ENCODE measurements at places on chromosomes 16 and 17. TPM values are rescaled to one million over a fixed set of nuclear protein-coding genes. Genes with fewer than 3 reads are reported as not detected.

GRCh38 chr17:51725185-51725584 lies 433.3 kb downstream of the CA10 start:
- no peak for DNase-seq

Gene TPSB2
- total RNA-seq, result not detected

GRCh38 chr16:20385844-20386832 lies 18.4 kb downstream of the PDILT start:
- DNase-seq, result peak; percentile 52

GRCh38 chr17:59680314-59680713 lies 26.9 kb downstream of the PTRH2 start:
- DNase-seq, result no peak

DNA sequence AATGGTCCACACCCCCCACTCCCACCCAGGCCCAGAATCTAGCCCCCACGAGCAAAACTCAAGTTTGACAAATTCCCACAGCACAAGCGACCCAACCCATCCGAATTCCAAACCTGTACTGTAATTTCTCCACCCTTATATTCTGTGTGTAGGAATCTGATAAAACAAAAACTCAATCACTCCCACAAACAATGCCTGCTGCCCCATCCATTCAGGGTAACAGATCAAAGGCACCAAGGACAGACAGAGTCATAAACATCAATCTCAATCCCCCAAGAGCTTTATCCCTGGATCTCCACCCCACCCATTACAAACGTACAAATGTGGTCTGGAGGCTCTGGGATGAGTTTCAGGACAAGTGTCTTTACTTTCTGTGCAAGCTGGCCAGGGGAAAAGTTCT lies 157.8 kb downstream of the AXIN2 start:
- DNase-seq, result no peak

GRCh38 chr17:60284709-60285108 lies 107.2 kb downstream of the USP32 start:
- DNase-seq, result no peak

Gene GDPD1
- total RNA-seq, result 2.9 TPM

- peak; percentile 69 for DNase-seq
Observed at GRCh38 chr17:83103200-83103942, 24.0 kb downstream of the METRNL start.

- DNase-seq, result peak; percentile 37
Observed at GRCh38 chr17:58531661-58532554, 17.5 kb upstream of the MTMR4 start.

GRCh38 chr16:89801800-89802199 lies 14.6 kb downstream of the FANCA start:
- DNase-seq, result no peak

- peak; percentile 86 for DNase-seq
Observed at GRCh38 chr17:78356101-78356713, 3.7 kb downstream of the SOCS3 start.

GRCh38 chr16:85869785-85870558 lies 29.0 kb upstream of the IRF8 start:
- no peak for DNase-seq

- DNase-seq, result no peak
Observed at GRCh38 chr16:30924076-30924912, 922 bp downstream of the FBXL19 start.

GRCh38 chr16:51053775-51054174 lies 97.3 kb downstream of the SALL1 start:
- no peak for DNase-seq

DNA sequence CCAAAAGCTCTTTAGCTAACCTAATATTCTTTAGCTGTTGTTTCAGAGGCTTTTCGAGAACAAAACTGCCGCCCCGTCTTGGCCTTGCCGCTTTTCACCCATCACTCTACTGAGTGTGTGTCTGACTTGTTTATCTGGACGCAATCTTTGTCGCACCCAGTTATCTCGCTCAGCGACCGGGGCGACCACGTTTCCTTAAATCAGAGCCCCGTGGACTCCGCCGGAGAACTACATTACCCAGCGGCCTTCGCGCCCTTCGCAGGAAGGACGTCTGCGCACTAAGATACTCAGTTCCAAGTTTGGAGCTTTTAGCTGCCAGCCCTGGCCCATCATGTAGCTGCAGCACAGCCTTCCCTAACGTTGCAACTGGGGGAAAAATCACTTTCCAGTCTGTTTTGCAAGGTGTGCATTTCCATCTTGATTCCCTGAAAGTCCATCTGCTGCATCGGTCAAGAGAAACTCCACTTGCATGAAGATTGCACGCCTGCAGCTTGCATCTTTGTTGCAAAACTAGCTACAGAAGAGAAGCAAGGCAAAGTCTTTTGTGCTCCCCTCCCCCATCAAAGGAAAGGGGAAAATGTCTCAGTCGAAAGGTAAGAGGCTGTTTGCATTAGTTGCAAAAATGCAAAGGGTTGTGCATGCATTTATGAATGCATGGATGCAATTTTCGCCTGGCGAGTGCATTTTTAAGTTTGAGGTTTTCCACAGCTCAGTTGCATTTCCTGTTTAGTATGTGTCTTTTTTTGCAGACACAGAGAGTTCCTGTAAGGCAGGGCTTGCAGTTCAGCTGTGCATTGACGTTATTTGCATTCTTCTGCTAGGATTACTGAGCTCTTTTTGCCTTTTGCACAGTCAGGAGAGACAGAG lies at the start of gene MAP2K6:
Gene MAP2K6 (plus strand): TSS at position 290 of the 867 bp plus-strand sequence. CDS start 288 bp downstream, at position 578.
- peak; percentile 64 for DNase-seq

DNA sequence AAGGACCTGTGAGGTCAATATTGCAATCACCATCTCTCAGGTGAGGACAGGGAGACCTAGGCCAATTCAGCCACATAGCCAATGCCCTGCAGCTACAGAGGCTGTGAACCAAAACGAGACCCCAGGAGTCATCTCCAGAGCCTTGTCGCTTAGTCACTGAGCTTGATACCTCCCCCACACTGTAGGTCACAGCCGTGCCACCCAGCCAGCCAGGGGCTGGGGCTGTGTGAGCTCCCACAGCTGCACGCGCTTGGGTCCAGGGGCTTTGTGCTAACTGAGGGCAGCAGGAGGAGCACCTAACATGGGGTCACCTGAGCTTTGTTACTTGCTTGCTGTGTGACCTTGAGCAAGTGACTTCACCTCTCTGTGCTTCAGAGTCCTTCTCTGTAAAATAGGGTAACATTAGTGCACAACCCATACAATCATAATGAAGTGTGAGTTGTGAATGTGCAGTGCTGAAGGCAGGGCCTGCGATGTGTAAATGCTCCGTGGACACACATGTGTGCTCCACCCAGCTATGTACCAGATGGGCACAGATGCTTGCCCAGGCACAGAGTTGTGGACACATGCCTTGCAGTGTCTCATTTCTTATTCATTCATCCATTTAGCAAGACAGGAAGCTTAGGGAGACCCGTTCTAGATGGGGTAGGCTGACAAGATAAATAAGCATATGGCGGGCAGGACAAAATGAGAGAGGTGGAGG lies 25.9 kb downstream of the SBK1 start:
- DNase-seq, result no peak

GRCh38 chr16:8346294-8346693 lies 244.0 kb downstream of the TMEM114 start:
- no peak for DNase-seq

- peak; percentile 60 for DNase-seq
Observed at GRCh38 chr17:29590411-29591145, 1.1 kb upstream of the GIT1 start.

DNA sequence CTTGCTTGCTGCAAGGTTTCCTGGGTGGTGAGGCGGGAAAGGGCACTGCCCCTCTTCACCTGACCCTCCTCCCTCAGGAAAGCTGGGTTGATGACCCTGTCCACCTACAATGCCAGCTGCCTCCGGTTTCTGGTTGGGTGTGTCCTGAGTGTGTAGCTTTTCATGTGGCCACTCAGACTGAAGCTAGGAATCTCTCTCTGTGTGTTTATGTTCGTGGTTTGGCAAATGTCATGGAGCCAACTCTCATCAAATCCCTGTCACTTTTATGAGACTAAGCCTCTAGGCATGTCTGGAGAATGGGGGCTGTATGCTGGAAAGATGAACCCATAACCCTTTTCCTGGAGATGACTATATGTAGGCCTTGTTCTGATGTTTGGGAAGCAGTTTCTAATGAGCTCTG lies 17.1 kb downstream of the PLEKHG4 start:
- DNase-seq, result no peak

GRCh38 chr17:64448665-64449512 lies at the start of gene MILR1:
Gene MILR1, plus strand, starts transcription at chr17:64449115. Its CDS starts 54 bp downstream, at chr17:64449169.
- peak; percentile 78 for DNase-seq

Gene ABCC6
- total RNA-seq, result not detected

Gene CRAMP1
- total RNA-seq, result 21.8 TPM

DNA sequence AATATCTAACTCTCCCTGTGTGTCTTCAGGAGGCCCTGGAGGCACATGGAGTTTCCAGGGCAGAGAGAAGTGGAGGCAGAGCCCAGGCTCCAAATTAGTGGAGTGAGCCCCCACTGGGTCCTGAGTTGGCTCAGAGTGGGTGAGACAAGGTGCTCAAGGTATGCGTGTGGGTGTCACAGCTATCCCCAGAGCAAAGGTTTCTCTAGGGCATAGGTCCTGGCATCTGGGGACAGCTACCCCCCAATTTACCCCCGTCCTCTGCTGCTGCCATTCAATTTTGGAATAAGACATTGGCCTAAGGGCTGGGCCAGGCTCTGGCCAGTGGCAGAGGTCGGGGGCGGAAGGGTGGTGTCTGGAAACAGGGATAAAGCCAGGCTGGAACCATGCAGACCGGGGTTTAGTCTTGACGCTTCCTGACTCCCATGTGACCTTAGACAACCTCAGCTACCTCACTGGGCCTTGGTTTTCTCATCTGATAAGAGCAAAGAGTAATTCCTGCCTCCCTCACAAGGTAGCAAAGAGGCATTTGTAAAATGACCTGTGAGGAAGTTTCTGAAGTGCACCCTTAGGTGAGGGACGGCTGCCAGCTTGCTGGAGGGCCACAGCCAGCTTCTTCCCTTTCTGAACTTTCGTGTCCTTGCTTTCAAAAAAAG lies 78.2 kb upstream of the TMEM97 start:
- no peak for DNase-seq

Gene TMEM106A
- 2.1 TPM for total RNA-seq

Data from MCF 10A (cell line).